ENCODE measurements at places on chromosomes 5 and 9.

DNA sequence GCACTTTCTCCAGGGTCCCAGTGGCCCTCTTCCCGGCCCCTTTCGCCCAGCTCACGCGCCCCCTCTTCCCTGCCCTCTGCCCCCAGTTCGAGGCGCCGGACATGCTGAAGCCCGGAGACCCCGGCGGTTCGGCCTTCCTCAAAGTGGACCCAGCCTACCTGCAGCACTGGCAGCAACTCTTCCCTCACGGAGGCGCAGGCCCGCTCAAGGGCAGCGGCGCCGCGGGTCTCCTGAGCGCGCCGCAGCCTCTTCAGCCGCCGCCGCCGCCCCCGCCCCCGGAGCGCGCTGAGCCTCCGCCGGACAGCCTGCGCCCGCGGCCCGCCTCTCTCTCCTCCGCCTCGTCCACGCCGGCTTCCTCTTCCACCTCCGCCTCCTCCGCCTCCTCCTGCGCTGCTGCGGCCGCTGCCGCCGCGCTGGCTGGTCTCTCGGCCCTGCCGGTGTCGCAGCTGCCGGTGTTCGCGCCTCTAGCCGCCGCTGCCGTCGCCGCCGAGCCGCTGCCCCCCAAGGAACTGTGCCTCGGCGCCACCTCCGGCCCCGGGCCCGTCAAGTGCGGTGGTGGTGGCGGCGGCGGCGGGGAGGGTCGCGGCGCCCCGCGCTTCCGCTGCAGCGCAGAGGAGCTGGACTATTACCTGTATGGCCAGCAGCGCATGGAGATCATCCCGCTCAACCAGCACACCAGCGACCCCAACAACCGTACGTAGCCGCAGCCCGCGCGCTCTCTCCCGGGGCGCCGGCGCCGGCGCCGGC lies 1.0 kb downstream of the PRDM6 start:
- DNase-seq, result peak; percentile 32

DNA sequence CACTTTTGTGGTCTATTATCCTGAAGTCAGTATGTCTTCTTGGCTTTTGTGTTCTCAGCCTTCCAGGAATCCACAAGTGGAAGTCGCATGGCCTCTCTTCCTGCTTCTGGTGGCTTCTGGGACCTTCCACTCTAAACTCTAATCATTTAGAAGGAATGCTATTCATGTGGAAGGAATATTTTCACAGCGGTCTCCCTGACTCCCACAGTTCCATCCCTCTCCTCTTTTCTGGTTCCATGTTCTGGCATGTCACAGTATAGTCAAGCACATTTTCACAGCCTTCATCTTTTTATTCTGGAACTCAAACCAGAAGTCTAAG lies 7.3 kb upstream of the RAI14 start:
- DNase-seq, result no peak

- peak; percentile 42 for DNase-seq
These were observed at the start of gene PCDHGA10 for GRCh38 chr5:141412854-141413539. Gene PCDHGA10, plus strand, starts transcription at chr5:141412987. Its CDS starts 189 bp downstream, at chr5:141413176.

GRCh38 chr5:81235287-81236072 lies 2.4 kb downstream of the CKMT2 start:
- DNase-seq, result no peak

- no peak for DNase-seq
These were observed 4.4 kb upstream of the PRR7 start for GRCh38 chr5:177442066-177442826.

- DNase-seq, result no peak
These were observed 173.7 kb downstream of the ERCC6L2 start for GRCh38 chr9:96048956-96049831.

DNA sequence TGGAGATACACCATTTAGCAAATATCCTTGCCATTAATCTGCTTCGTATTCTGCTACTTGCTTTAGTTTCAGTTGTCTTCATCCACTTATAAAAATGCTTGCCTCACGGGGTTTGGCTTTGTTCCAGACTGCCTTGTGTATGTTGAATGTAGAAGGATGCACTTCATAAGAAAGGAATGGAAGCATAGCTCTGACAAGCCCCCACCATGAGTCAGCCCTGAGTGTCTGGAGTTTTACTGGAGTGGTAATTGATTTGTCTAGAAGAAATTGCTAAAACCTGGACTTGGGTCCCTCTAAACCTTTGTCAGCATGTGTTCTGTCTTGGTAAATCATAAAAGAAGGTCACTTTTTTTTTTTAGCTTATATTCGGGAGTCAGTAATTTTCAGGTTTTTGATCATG lies 4.6 kb downstream of the TEX48 start:
- DNase-seq, result peak; percentile 65

DNA sequence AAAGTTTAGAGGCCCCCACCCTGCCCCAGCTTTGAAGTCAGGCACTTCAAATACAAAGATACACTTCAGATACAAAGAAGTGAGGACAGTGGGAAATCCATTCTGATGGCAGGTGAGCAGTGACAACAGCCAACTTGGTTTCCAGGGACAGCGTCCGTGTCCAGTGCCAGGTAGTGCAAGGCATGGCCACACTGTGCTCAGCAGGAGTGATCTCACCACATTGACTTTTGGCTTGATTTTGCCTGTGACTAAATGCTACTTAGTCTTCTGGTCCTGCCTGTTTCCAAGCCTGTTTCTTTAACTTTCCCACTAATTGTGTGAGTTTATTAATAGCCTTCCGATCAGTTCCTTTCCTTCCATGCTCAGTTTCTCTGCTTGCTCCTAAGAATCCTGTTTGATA lies 72.6 kb upstream of the PALM2AKAP2 start:
- DNase-seq, result no peak

DNA sequence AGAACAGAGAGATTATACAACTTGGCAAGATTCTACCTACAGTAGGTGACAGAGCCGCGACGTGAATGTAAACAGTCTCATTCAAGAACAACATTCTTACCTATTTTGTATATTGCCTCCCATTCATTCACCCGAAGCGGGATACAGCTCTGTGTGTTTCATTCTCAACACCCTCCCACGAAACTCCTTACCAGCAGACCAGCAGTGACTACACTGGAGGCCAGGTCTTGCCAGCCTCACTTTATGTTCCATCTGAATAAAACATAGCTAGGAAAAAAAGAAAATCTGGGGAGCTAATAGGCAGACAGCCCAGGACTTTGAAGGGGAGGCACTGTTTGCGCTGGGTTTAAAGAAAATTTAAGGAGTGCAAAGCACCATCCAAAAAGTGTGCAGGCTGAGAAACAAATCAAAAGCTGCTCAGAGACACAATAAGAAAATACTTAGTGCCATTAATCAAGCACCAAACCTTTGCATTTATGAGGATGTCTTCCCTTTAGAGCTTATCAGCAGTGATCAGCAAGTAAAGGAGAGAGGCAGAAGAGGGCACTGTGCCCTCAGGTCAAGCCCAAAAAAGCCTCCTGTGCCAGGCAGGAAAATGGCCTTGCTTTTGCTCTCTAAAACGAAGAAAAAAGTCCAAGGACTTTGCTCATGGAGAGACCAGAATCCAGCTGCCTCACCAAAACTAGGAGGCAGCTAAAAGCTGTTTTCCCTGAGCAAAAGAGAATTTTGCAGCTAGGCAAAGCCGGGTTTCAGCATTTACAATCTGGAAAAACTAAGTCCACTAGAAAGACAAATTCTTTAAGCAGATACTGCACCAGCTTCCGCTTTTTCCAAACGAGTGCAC lies 295.1 kb downstream of the BNC2 start:
- DNase-seq, result no peak

GRCh38 chr5:1312206-1312605 lies 17.3 kb upstream of the TERT start:
- DNase-seq, result no peak

- DNase-seq, result no peak
These were observed 13.5 kb downstream of the ISL1 start for GRCh38 chr5:51396797-51397196.

DNA sequence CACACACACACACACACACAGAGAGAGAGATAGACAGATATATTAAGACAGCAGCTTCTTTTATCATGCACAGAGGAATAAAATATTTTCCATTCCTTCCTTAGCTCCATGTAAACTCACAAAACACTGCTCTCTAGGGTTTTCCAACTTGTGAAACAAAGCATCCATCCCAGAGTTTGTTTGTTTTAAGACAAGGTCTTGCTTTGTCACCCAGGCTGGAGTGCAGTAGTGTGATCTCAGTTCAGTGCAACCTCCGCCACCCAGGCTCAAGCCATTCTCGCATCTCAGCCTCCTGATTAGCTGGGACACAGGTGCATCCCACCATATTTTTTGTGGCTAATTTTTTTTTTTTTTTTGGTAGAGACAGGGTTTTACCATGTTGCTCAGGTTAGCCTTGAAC lies 298.7 kb downstream of the FBXL17 start:
- DNase-seq, result no peak

DNA sequence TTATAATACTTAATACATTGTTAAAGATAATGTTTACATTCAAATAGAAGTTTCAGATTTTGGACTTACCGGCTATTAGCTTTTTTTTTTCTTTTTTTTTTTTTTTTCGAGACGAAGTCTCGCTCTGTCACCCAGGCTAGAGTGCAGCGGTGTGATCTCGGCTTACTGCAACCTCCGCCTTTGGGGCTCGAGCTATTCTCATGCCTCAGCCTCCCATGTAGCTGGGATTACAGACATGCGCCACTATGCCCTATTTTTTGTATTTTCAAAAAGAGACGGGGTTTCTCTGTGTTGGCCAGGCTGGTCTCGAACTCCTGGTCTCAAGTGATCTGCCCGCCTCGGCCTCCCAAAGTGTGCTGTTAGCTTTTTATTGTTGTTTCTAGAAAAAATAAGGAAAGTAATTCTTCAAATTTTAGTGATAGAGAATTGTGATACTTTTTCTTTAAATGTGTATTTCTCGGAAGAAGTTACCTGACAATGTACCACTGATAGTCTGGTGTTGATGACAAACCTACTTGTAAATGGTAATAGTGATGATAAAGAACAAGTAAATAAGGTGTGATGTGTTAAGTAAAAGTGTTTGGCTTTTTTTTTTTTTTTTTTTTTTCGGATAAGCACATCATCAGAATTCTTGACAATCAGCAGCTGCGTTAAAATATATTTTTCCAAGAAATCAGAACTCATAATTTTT lies 2.7 kb downstream of the CDC42SE2 start:
- no peak for DNase-seq

DNA sequence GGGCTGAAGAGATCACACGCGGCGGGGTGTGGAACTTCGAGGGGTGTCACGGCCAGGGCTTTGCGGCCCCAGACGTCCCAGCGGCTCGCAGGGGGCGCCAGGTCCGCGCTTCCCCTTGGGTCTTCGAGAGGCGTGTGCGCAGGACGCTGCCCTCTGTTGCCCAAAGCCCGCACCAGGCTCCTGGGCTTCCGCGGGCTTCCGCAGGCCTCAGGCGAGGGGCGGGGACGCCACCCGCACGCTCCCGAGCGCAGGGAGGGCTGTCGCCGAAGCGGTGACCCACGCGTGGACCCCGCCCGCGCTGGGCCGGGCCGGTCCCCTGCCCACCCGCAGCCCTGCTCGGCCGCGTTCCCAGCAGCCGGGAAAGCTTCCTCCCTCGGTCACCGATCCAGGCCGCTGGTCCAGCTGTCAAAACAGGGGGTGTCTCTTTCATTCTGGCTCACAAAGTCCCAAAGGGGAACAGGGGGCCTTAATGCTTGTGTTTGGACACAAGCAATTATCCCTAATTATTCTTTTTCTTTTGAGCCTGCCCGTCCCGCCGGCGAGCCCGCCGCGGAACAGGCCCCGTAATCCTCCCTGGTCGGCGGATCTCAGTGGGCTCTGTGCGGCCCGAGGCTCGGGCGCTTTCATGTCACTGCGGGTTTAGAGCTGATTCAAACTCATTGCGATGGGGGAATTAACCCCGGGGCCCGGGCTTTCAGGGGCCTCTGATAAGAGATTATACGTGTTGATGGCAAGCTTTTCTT lies 60.6 kb downstream of the TMEM174 start:
- DNase-seq, result no peak

DNA sequence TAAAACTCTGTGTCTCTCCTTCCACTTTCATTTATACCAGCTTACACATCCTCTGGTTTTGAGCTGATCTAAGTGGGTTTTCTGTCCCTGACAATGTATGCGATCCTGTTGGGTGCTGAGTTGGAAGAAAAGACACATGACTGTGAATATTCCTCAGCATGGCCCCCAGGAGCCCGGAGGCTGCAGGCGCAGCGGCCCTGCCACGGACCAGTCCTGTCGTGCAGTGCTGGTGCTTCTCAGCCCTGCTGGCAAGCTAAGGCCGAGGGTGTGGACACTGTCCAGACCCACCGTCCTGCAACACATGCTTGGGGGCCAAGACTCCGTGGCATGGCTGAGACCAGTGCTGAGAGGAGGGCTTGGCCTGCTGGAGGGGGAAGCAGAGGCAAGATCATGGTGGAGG lies 328.9 kb upstream of the IRX2 start:
- DNase-seq, result no peak

DNA sequence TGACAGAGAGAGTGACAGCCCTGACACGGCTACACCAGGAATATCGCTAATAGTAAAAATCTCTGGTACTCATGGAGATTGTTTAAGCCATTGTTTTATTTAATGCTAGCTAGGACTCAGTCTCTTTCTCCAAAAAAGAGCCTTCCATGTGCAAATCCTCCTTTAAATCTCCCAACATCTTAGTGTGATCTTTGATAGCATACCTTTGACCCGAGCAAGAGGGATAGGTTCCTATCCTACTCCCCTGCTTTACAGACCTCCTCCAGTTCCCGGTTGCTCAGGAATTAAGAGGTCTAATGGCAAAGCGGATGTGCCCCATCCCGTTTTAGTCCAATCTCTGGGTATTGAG lies 663 bp upstream of the FRMD3 start:
- DNase-seq, result no peak

DNA sequence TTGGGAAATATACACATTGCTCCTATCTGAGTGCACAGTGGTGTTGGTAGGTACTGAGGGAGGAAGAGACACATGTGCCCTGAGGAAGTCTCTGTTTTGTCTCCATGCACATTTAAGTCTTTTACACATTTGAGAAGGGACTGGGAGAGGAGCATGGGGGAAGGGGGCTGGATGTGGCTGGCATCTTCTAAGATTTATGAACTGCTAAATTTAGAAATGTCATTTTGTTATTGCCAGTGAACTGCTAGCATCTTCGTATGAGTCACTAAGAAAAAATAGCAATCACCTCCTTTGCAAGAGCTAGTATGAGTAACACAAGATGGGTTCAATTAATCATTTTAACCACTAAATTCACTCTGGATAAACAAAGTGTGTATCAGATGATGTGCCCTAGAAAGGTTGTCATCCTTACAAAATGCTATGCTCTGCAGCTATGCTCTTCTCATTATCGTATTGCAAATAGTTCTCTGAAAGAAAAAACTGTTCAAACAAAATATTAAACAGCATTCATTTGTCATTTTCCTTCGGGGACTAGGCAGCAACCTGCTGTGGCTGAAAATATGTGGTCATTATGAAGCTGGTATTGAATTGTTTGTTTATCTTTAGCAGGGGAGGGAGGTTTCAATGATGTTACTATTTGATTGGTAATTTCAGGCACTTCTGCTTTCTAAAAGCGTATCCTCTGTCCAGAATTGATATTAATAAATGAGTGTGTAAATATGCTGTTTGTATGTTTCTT lies 236.5 kb downstream of the DMRTA1 start:
- DNase-seq, result no peak

- DNase-seq, result no peak
These were observed 323.9 kb upstream of the PTGER4 start for GRCh38 chr5:40355846-40356245.

- no peak for DNase-seq
These were observed 41.6 kb upstream of the ZNF300 start for GRCh38 chr5:150946351-150946905.

GRCh38 chr5:89036704-89037489 lies 153.9 kb upstream of the MEF2C start:
- no peak for DNase-seq

- DNase-seq, result no peak
These were observed 38.1 kb downstream of the MAP1B start for GRCh38 chr5:72145348-72145747.

- no peak for DNase-seq
These were observed 137.9 kb upstream of the PPP1R26 start for GRCh38 chr9:135341612-135342169.
